Epithelial cell of esophagus (primary cell): ENCODE measurements at places on chromosomes 16 and 17.
A peak's percentile ranks its signal among the peaks of the same experiment; 100 is the strongest.

DNA sequence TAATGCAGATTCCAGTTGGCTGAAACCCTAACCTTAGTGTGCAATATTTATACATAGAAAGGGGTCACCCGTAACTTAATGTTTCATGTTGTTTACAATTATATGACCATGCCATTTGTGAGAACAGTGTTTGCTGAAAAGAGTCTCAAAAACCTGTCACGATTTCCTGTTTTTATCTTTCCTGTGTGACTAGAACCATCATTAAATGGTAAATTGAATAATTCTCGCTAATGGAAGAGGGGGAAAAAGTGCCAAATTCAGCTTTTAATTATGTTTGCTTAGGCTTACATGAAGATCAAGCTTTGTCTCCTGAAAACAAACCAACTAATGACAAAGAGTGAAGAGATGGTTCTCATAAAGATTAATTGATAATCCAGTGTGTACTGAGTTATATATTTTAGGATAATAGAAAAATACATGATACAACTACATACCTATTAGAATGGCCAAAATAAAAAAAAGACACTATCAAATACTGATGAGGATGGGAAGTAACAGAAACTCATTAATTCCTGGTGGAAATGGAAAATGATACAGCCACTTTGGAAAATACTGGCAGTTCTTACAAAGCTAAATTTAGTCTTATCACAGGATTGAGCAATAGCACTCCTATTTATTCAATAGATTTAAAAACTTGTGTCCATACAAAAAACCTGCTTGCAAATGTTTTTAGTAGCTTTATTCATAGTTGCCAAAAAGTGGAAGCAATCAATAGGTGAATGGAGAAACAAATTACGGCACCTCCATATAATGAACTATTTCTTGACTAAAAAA, 141.7 kb downstream of the CDK5R1 start:
- DNase-seq, result no peak

DNA sequence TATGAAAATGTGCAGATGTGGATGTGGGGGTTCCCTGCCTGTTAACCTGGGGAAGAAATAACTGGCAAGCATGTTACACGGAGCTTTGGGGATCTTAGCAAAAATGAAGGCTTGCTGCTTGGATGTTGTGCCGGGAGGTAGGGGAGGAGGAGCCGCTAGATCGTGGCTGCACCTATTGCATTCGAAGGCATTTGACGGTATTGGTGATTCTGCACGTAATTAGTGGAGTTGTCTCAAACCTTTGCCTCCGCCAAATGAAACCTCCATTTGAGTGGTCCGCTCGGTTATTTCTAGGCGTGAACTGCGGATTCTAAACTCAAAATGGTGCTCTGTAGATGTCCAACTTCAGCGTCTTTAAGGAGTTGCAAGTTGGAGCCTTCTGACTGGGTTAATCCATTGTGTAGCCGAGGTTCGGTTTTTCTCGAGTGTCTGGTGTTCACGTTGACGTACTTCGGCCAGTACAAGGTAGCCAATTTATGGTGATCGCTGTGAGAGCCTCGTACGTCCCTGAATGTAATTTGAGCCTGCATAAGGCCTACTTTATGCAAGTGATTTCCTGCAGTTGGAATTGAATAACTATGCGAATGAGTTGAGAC, 1.5 kb downstream of the TNRC6C start:
- no peak for DNase-seq

DNA sequence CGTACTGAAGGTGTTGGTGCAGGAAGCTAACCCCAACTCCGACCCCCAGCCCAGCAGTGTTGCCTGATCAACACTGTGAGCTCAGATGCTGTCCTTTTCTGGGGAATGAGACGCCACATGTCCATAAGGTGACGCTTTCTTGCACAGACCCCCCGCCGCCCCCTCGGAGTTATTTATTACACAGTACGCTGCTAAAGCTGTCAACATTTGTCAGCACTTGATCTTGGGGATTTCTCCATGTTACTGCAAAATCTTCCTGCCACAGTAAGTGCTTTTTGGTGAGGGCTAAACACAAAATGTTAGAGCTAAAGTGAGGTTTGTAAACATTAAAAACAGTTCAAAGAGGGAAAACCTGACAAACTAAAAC, 15.9 kb downstream of the CMTM3 start:
- no peak for DNase-seq

GRCh38 chr16:3690470-3690928, 26.8 kb downstream of the TRAP1 start:
- DNase-seq, result peak; percentile 91

- no peak for DNase-seq
These were observed 842 bp upstream of the CALB2 start for GRCh38 chr16:71357681-71358080.
